ENCODE measurements at places on chromosomes 6 and 20.

DNA sequence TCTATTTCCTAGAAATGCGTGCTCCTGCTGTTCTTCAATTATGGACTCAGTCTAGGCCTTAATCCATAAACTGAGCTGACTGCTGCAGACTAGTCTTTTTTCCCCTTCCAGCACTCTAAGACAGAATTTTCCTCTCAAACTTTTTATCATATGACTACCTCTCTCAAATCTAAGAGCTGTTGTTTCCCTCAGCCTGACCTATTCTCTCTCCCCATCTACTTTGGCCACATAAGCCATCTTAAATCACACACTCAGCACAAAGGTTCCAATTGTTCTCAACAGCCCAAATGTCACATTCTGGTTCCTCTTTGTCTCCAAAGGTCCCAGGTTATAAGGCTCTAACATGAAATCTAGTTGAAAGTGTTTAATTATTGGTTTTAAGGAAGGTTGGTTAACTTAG is 85.2 kb downstream of the PRSS35 start:
- no peak for DNase-seq

DNA sequence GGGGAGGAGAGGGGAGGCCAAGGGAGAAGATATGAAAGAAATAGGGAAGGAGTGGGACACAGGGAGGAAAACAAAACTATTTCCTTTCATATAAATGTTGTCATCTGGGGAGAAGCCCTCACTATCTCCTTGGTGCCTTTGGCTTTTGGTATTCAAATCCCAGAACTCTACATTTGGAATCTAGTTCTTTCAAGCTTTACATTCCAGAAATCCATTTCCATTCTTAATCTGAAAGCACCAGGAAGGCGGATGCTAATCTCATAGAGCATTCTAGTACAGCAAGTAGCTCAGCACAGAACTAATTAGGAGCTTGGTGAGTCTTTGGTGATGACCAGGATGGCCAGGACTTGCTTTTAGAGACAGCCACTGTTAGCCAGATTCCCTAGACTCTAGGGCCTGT is 177.9 kb downstream of the KIF16B start:
- no peak for DNase-seq

GRCh38 chr6:35723587-35723986 is 13.2 kb upstream of the ARMC12 start:
- DNase-seq: no peak

GRCh38 chr20:63268671-63269439 is 3.8 kb upstream of the ARFGAP1 start:
- no peak for DNase-seq

DNA sequence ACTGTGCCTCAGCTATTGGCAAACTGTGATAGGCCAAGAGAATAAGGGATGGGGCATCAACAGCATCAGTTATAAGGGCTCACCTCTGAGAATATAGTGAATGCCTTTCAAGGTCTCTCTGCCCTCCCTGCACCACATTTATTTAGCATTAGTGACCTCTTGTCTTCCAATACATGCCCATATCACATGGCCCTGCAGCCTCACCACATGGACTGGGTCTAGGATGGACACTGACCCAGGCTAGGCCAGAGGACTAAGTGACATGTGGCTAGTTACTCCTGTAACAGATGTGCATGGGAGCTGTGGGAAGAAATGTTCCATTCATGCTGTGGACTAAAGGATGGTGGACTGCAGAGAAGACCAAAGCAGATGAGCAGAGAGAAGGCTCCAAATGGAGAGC is 3.2 kb upstream of the BTN2A2 start:
- DNase-seq: no peak

DNA sequence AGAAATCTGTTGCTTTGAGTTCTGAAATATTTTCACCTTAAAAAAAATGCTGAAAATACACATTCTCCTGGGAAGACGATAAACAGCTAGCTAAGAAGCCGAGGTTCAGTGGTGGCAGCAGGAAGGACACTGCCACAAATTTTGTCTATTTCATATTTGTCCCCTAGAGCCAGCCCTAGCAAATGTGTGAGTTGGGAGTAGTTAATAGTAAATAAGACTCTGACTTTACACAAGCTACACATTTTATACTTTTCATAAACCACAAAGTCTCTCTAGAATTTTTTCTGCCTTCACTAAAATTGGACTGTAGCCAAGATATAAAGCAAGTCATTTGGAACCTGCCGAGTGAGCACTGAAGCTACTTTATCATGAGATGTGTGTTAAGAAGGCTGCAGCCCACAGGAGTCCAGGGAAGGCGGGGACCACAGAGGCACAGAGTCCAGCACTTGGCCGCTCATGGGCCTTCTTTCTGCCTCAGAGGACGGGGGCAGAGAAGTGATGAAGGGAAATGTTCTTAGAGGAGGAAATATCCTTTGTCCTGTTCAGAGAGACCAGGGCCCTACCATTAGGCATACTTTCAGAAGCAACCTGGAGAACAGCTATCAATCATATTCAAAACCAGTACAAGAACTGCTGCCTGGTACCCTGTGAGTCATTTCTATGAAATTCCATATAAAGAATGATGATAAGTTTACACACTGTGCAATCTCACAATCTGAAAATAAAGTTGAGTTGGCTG is 241.7 kb upstream of the TAB2 start:
- no peak for DNase-seq

GRCh38 chr6:36597775-36598174 is 3.6 kb downstream of the SRSF3 start:
- no peak for DNase-seq

DNA sequence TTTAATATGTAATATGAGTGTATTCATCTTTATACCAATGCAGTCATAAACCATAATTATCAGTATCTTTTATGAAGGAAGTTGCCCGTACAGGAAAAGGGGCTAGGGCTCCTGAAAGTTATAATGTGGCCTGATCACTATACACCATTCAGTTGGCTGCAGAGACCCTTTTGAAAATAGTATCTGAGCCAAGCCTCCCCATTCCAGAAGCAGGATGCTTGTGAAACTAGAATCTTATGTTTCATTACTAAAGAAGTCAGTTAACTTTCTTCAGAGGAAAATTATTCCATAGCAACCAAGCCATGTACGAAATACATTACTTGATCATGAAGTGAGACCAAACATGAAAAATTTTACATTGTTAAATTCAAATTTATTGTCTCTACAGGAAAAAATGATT is 251.5 kb upstream of the TCF21 start:
- DNase-seq: no peak

DNA sequence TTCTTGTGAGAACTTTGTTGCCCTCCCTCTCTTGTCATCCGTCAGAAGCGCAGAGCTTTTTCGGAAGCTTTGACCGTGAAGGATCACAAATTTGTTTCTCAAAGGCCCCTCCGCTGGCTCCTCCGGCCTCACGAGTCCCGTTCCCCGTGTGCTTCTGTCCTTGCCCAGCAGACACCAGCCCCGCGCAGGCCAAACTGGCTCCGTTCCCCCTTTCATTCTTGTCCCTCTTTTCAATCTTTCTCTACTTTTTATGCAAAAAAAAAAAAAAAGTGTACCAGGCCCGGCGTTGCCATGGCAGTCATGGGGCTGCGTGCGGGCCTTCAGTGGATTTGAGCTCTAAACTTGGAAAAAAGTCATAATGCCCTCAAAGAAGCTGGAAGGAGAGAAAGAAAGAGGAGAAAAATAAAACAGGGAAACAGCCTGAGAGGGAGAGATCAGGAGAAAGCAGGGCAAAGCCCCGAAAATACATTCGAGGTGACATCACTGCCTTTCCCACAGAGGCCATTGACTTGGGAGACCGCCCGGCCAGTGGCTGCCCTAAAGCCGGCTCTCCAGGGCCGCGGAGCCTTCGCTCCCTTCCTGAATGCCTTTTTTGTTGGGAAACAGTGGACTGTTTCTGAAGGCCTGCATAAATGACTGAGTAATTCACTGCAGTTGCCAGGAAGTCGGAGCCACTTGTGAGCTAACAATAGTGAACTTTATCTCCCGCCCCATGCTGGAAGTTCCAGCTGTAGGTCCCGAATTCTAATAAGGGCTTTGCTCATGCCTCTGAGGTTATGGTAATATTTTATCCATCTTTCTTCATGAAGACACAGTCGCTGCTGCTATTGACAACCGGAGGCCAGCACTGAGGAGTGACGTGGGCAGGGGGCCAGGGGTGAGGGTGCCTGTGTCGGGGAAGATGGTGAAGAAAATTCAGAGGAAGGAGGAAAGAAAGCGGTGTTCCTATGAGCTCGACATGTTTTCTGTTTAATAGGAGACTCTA is 670.9 kb downstream of the QKI start:
- DNase-seq: peak; percentile 92

- no peak for DNase-seq
Observed at GRCh38 chr6:135128268-135128914, 52.7 kb upstream of the MYB start.

DNA sequence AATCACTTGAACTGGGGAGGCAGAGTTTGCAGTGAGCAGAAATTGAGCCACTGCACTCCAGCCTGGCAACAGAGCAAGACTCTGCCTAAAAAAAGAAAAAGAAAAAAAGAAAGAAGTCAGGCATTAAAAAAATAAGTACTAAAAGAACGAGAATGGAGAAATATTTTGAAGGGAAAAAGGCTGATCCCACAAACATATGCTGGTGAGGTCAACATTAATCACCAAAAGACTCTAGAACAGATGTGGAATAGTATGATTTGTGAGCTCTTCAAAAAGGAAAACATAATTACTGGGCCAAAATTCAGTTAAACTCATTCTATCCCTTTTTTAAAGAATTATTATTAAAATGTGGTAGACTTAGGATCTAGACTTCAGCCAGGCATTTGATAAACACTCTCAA is 61.2 kb upstream of the NRSN1 start:
- DNase-seq: no peak

- DNase-seq: no peak
Observed at GRCh38 chr20:38229376-38230252, 30.9 kb downstream of the KIAA1755 start.

GRCh38 chr6:7897461-7898192 is 13.0 kb downstream of the TXNDC5 start:
- no peak for DNase-seq

DNA sequence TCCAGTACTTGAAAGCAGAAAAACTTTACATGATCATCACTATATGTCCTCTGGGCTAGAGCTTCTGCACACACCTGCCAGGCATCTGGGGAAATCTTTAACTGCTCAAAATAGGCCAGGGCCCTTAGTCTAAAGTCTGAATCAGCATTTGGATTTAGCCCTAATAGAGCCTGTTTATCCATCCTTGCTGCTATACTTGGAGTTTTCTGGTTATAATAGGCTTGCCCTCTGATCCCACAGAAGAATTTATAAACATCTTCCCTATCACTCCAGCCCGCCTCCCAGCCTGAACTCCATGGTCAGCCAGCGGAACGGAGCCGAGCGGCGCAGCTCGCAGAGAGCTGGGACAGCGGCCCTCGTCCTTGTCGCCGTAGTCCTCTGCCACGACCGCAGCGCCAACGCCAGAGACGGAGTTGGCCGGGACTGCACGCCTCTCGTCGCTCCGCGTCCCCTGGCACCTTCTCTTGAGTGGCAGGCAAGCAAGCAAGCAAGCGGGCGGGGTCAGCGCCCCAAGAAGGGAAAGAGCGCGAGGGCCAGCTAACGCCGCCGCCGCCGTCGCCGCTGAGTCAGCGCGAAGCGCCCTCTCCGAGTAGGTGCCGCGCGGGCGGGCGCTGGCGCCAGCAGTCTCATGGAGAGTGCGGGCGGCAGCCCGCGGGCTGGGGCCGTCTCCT is 25.4 kb upstream of the ASIP start:
- peak; percentile 91 for DNase-seq

GRCh38 chr6:152471456-152472265 is 165.5 kb downstream of the SYNE1 start:
- no peak for DNase-seq

GRCh38 chr6:31769684-31770371 is 7.3 kb downstream of the VWA7 start:
- DNase-seq: peak; percentile 84

DNA sequence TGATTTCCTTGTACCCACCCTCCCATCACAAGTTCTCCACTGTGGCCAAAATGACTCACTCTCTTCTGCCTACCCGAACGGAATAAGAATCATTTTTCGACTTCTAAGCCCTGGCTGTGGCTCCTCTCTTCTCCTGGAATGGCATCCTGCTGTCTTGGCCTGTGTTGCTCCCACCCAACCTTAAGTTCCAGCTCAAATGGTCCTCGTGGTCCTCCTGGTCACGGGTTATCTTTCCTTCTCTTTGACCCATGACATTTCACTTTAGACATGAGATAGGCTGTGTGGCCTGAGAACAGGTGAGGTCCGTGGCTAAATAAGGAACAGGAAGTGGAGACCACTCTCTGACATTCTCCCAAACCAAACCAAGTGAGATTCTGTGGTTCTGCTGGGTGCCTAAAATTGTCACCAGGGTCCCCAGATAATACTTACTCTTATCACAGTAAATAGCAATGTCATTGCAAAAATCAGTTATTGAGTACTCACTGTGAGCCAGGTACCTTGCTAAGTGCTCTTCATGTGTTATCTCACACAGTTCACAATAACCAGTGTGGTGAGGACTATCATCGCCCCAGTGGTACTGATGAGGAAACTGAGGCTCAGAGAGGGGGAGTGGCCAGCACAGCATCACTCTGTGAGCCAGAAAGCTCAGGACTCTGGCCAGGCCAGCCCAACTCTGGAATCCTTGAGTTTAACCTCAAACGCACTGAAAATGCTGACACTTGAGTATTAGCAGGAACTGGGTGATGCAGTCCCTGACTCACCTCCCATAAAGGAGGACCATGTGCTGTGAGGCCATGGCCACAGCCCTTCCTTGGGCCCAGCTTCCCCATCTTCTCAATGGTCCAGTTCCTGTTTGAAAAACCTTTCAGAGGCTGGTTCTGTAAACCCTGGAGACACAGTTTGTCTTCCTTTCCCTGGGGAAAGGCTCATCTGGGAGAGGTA is 74.8 kb upstream of the SIRPA start:
- DNase-seq: peak; percentile 64

- no peak for DNase-seq
Observed at GRCh38 chr6:109892451-109893435, 85.4 kb upstream of the GPR6 start.

GRCh38 chr6:91539456-91539855 is 952.6 kb upstream of the MAP3K7 start:
- DNase-seq: no peak

DNA sequence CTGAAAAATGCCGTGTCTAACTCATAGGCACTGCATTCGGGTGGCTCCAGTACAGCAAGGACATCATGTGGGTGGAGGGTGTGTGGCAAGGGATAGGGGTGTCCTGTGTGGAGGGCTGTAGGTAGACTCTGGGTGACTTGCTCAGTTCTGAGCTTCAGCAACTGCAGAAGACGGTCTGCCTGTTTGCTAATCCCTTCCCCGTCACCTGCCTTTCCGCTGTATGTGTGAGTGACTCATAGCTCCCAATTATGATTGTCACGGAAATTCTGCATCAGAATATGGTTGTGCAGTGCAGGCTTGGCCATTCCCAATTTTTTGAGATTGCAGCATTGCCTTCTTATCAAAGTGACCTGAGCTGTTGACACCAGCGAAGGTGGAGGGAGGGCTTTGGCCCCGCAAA is 174.3 kb downstream of the CDH4 start:
- DNase-seq: no peak

DNA sequence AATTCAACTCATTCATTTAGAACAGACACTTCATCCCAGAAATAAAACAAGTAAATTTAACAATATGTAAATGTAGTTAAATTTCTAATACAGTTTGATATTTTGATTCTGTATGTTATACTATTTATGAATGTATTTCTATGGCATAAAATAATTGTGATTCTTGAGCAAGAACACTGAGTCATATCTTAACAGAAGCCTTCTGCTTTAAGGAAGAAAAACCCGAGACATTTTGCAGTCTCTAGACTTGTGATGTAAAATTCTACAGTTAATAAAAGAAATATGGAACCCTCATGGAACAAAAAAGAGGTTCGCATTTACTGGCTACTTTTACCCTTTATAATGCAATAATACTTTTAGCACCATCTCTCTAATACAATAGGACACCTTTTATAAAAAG is 47.9 kb upstream of the SCML4 start:
- no peak for DNase-seq

- DNase-seq: peak; percentile 64
Observed at GRCh38 chr6:19180348-19181072, 656.7 kb upstream of the ID4 start.

Data from Right ventricle myocardium superior (tissue), 1 donor.